ENCODE measurements at places on chromosomes 1 and 21.

- no peak for DNase-seq
Measured at GRCh38 chr21:29072873-29073221, 601 bp downstream of the CCT8 start.

- DNase-seq, result no peak
Measured at GRCh38 chr1:3068564-3069431, at the start of gene PRDM16. PRDM16 (plus strand) TSS chr1:3069203; CDS start chr1:3069260, 57 bp downstream.

DNA sequence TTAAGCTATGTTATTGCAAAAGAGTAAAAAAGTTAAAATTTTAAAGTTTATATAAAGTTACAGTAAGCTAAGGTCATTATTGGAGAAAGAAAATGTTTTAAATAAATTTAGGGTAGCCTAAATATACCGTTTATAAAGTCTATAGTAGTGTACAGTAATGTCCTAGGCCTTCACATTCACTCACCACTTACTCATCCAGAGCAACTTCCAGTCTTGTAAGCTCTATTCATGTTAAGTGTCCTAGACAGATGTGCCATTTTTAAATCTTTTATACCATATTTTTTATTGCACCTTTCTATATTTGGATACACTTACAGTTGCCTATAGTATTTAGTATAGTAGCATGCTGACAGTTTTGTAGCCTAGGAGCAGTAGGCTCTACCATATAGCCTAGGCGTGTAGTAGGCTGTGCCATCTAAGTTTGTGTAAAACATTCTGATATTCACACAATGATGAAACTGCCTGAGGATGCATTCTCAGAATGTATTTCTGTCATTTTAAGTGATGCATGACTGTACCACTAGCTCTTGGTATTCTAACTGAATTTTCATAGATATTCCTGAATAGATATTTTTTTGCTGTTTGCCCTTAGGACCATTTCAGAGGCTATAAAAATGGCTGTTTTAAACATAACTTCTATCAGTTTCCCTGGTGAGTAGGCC, 26.8 kb downstream of the PPP2R5A start:
- no peak for DNase-seq

GRCh38 chr1:26597629-26598039, 68.1 kb downstream of the RPS6KA1 start:
- DNase-seq, result peak; percentile 29

- peak; percentile 94 for DNase-seq
Measured at GRCh38 chr1:147545133-147545532, 3.8 kb downstream of the BCL9 start.

DNA sequence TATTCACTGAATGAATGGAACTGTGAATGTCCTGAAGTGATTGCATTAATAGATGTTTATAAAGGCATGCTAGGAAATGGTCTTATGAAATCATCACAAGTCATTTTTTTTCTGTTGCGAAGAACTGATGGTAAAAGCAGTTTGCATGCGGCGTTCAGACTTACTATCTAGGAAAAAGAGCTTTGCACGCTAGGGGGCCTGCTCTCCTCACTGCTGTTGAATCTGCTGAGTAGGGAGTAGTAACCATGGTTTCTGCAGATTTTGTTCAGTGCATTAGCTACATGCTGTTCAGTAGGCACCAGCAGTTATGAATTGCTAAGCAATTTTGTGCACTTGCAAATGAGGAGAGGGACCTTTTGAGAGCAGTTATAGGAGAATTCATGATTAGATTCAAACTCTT, 57.9 kb downstream of the CENPF start:
- DNase-seq, result peak; percentile 40

DNA sequence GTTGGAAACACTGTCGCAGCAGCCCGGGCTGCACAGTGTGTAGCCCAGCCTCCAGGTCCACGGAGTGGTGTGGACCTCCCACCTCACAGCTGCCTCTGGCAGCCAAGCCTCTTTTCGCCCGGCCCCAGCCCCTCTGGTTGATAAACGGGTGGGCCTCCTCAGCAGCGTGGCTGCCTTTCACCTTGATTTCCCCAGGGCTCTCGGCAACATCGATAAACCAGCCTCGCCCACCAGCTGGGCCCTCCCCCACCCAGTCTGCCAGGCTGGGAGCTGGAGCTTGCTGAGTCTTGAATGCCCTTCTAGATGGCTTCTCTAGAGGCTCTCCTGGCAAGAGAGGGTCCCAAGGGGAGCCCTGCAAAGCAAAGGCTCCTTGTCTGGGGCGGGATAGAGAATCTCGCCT, 31.0 kb upstream of the LHX4 start:
- no peak for DNase-seq

- DNase-seq, result no peak
Measured at GRCh38 chr1:78869136-78869535, 137.4 kb downstream of the ADGRL4 start.

DNA sequence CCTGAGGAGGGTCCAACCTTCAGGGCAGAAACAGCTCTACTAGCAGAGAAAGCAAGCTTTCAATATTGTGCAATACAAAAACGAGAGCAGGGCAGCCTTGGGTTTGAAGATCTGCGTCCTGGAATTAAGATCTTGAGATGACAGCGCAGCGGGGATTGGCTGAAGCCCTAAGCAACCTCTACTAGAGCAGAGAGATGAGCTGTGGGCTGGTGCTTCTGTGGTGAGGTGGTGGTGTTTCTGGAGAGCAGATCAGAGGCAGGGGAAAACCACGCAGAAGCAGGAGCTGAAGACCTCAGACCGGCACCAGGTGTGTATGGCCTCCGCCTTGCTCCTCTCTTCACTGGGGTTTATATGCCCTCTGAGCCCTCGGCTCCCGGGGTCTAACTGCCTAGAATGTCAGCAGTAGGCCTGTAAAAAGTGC, 12.5 kb downstream of the TRAF3IP3 start:
- DNase-seq, result no peak

GRCh38 chr1:17739050-17739449, 16.1 kb upstream of the ACTL8 start:
- DNase-seq, result no peak

- DNase-seq, result peak; percentile 12
Measured at GRCh38 chr1:193355178-193355577, 168.8 kb upstream of the B3GALT2 start.

DNA sequence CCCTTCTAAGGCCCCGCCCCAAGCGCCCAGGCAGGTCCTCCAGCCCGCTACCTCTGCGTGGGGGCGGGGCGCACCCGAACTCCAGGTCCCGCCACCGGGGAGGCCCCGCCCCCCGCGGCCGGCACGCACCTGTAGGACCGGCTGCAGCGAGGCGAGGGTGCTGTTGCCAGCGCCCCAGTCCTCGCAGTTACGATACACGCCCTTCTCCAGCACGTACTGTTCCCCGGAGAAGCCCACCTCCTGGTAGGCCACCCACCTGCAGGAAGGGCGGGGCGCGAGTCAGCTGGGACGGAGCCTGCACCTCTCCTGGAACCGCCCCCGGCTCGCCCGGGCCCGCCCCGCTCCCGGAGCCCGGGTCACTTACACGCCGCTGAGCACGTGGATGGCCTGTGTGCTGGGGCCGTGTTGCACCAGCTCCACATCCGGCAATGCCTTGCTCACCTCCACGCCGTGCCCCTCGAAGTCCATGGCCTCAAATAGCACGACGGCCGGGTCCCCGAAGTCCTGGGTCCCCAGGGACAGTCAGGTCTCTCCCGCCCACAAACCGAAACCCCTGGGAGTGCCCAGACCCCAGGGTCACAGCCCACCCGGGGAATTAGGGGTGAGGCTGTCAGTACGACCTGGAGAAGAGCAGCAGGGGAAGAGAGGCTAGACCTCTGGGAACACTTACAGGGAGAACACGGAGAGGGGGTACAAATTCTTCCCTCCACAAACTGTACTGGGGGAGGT, 17.3 kb downstream of the CRYBG2 start:
- DNase-seq, result peak; percentile 46

- DNase-seq, result no peak
Measured at GRCh38 chr1:188689542-188689941, 1788.1 kb downstream of the BRINP3 start.

DNA sequence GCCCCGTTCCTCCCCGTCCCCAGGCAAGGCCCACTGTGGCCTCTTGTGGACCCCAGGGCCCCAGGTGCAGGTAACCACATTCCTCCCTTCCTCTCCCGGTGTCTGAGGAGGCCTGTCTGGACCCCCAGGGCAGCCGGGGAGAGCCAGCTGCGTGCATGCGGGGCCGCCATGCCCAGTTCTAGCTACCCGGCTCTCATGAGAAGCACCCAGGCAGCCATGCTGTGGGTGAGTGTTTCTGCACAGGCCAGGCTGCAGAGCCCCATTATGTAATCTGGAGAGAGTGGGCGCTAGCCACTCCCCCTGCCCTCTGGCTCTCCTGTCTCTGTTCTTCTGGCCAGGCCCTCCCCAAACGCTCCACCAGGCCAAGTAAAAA, 18.4 kb upstream of the PLEKHG5 start:
- no peak for DNase-seq

- no peak for DNase-seq
Measured at GRCh38 chr1:227072991-227073390, 132.9 kb downstream of the COQ8A start.

GRCh38 chr1:230994860-230995259, 16.0 kb downstream of the ARV1 start:
- DNase-seq, result peak; percentile 23

- no peak for DNase-seq
Measured at GRCh38 chr1:33147997-33148314, 33.9 kb downstream of the TRIM62 start.

- no peak for DNase-seq
Measured at GRCh38 chr1:163406772-163407171, 85.0 kb downstream of the NUF2 start.

- DNase-seq, result no peak
Measured at GRCh38 chr1:20753589-20753988, 21.1 kb upstream of the SH2D5 start.

GRCh38 chr1:201463071-201463552, 5.9 kb downstream of the PHLDA3 start:
- DNase-seq, result peak; percentile 21

DNA sequence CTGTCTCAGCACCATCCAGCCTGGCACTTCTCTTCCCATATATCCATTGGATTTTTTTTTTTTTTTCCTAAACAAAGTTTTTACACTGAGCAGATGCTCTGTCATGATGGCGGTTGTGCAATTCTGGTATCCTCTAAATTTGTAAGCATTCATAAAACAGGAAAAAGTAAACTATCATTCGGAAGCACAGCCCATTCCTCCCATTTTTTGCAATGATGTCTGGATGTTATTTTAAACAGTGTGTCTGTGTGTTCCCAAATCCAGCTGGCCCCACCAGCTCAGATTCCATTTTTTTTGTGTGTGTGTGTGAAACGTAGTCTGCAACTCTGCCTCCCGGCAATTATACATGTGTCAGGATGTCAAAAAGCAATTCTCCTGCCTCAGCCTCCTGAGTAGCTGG, 33.5 kb downstream of the PDPN start:
- DNase-seq, result no peak

DNA sequence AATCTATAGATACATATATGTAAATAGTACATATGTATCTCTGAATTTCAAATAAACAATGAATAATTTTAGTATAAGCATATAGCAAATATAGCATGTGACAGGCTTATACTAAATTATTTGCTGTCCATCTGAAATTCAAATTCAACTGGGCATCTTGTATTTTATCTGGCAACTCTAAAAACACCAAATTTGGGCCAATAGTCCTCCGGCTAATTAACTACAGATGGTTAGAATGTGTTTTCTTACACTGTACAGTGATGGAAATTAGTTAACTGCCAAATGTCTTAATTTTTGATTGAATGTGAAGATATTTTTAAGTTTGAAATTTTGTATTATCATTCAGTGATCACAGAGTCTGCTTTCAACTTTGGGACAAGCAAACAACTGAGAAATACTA, 30.7 kb downstream of the KCNJ15 start:
- no peak for DNase-seq

DNA sequence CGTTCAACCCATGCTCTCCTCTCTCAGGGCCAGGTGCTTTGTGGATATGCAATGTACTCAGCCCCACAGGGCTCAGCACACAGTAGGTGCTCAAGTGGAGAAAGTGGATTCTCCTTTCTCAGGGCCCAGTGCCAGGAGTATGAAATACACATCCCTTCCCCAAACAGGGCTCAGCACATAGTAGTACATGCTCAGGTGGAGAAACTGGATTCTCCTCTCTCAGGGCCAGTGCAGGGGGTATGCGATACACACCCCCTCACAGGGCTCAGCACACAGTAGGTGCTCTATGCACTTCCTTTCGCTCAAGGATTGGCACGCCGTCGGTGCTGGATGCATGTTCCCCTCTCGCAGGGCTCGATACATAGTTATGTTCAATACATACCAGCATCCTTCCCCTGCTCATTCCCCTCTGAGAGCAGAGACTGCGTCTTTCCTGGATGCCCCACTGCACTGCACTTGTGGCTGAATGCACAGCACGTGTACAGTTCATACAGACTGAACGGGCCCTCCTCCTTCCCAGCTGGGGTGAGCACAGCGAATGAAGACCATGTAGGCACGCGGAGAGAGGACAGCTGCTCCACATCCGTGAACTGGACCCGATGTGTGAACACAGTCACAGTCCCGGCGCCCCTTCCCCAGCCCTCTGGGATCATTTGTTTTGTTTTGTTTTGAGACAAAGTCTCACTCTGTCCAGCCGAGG, 16.6 kb upstream of the DISP3 start:
- DNase-seq, result no peak

GRCh38 chr1:117093091-117093534, 28.4 kb downstream of the TRIM45 start:
- peak; percentile 79 for DNase-seq

- no peak for DNase-seq
Measured at GRCh38 chr1:111732718-111733117, 6.5 kb downstream of the INKA2 start.

DNA sequence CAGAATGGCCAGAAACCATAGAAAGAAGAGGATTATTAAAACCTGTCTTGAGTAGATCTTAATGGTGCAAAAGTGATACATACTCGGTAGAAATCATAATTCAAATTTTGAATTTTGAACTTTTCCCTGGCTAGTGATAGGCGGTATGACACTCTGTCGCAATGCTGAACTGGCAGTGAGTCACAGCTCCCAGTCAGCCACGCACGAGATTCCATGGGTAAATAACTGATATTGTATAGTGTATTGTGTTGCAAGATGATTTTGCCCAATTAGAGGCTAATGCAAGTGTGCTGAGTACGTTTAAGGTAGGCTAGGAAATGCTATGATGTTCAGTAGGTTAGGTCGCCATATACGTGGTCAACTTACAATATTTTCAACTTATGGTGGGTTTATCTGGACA, 207.0 kb downstream of the SIPA1L2 start:
- DNase-seq, result no peak

- no peak for DNase-seq
Measured at GRCh38 chr1:55618199-55618598, 403.0 kb upstream of the USP24 start.

GRCh38 chr1:44828003-44828651, 14.9 kb downstream of the PTCH2 start:
- DNase-seq, result no peak

GRCh38 chr1:161473348-161473747, 31.9 kb upstream of the FCGR2A start:
- DNase-seq, result no peak

GRCh38 chr1:6614019-6614928, 743 bp downstream of the PHF13 start:
- DNase-seq, result peak; percentile 26

- no peak for DNase-seq
Measured at GRCh38 chr1:116508085-116508983, 62.5 kb downstream of the CD58 start.

- peak; percentile 55 for DNase-seq
Measured at GRCh38 chr1:96521994-96522760, 199.4 kb upstream of the PTBP2 start.

GRCh38 chr1:3511306-3511705, 56.8 kb downstream of the ARHGEF16 start:
- DNase-seq, result no peak

- no peak for DNase-seq
Measured at GRCh38 chr1:49208712-49209111, 432.0 kb upstream of the BEND5 start.

GRCh38 chr1:43425045-43425444, 28.7 kb downstream of the HYI start:
- no peak for DNase-seq

- no peak for DNase-seq
Measured at GRCh38 chr1:180160357-180160756, 5.7 kb downstream of the QSOX1 start.

All from kidney glomerular epithelial cell (primary cell).